GM03348 (cell line): ENCODE measurements at places on chromosomes 3 and 15.

DNA sequence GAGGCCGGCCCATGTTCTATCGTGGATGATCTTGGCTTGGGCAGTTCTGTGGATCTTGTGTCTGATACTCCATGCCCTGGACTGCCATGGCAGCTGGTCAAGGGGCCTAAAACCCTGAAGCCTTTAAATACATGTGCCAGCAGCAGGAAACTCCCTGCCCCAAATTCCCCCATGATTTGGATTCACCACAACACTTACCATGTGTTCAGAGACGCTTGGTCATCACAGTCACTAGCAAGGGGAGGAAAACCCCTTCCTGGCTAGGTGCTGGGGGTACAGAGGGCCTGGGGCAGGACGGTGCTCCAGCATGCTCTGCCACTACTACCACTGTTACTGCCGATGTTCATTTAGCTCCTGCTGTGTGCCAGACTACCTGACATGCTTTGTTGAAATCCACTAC is 94.4 kb downstream of the DNAJB8 start:
- DNase-seq, result no peak

GRCh38 chr3:27224197-27224596 is 145.0 kb downstream of the NEK10 start:
- peak; percentile 49 for DNase-seq

DNA sequence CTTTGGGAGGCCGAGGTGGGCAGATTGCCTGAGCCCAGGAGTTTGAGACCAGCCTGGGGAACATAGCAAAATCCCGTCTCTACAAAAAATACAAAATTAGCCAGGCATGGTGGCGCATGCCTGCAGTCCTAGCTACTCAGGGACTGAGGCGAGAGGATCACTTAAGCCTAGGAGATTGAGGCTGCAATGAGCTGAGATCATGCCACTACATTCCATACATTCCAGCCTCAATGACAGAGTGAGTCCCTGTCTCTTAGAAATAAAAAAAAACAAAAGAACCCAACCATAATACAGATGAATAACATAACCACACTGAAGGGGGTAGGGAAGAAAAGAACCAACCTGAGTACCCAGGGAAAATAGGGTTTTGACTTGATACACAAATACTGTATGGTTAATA is 19.7 kb upstream of the CGNL1 start:
- peak; percentile 52 for DNase-seq

DNA sequence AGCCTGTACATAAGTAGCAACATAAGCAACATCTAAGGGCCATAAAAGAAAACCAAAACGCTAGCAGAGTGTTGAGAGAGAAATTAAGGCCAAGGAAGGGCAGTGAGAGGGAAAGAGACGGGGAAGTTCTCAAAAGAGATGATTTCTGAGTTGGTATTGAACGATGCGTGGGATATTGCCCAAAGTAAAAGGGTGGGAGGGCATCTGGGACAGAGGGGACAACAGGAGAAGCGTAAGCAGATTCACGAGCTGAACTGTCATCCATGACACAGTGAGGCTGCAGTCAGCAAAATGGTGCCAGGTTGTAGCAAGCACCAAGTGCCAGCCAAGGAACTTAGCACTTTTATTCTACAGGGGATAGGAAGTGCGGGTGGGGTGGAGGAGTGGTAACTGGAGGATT is 11.8 kb downstream of the NCEH1 start:
- DNase-seq, result no peak

GRCh38 chr3:169350228-169350627 is 313.3 kb downstream of the MECOM start:
- no peak for DNase-seq
